Stimulated activated CD4-positive, alpha-beta T cell treated with anti-CD3 and anti-CD28 coated beads, Interleukin-1b, Interleukin-23, amount 100 ng/mL, for 4 hours (primary cell): ENCODE measurements at places on chromosomes 6 and 20.

GRCh38 chr6:142771162-142771561 is 173.8 kb downstream of the HIVEP2 start:
- no peak for DNase-seq

GRCh38 chr6:133855991-133856370 is 32.9 kb upstream of the TCF21 start:
- no peak for DNase-seq

GRCh38 chr6:70685494-70686180 is 18.0 kb downstream of the SMAP1 start:
- DNase-seq: no peak

GRCh38 chr6:150140236-150140969 is 2.4 kb upstream of the PPP1R14C start:
- no peak for DNase-seq

DNA sequence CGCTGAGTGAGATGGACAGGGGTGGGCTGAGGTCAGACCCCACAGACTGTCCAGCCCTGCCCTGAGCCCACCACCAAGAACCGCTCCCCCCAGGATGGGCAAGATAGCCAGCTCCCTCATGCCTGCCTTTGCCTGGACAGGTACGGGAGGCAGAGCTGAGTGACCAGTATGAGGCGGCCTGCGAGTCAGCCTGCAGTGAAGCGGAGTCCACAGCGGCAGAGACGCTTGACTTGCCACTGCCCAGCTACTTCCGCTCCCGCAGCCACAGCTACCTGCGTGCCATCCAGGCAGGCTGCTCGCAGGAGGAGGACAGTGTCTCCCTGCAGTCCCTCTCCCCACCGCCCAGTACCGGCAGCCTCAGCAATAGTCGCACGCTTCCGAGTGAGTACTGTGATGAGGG is 94.8 kb upstream of the MYL9 start:
- DNase-seq: no peak

DNA sequence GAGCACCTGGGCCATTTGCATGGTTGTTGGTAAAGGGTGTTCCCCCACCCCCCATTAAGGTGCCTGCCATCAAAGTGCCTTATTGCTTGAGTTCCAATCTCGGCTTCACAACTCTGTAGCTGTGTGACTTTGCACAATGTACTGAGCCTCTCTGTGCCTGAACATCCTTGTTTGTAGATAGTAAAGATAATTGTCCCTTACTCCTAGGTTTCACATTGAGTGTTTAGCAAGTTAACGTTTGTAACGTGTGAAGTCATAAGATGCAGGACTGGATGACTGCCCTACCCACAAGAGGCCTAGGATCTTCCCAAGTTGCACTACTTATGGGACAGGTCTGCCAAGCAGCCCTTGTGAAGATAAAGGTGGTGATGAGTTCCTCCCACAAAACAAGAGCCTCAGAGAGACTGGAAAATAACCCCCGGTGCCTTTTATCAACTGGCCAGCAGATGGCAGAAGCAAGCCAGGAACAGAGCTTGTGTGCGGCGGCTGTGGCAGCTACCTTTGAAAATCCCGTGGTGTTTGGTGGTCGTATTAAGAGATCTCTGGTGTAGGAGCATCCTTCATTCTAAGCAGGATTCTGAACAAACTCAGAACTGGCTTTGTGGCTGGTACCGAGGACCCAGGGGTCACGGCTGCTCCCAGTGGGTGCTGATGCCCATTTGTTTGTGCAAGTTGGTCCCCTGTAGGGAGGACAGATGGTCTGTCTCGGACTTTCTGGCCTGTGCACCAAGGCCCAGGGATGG is 99.1 kb downstream of the CDH26 start:
- peak; percentile 32 for DNase-seq

GRCh38 chr20:18624948-18625347 is 37.1 kb downstream of the DTD1 start:
- no peak for DNase-seq

DNA sequence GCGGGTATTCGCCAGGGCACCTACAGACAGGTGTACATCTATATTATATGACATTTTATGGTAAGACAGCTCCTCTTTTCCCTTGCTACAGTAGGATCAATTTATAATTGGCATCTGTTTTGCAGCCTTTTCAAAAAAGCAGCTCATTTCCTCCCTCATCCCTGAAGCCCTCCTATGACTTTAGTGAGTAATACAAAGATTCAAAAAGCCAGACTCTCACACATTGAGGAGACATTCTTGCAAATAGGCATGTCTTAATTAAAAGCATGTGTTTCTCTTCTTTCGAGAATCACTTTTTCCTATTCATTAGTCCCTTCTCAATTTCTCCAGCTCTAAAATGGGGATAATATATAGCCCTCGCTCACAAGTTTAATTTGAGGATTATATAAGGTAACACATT is 283.4 kb downstream of the TBC1D7 start:
- no peak for DNase-seq

GRCh38 chr6:69907981-69908498 is 41.7 kb downstream of the COL19A1 start:
- DNase-seq: no peak

DNA sequence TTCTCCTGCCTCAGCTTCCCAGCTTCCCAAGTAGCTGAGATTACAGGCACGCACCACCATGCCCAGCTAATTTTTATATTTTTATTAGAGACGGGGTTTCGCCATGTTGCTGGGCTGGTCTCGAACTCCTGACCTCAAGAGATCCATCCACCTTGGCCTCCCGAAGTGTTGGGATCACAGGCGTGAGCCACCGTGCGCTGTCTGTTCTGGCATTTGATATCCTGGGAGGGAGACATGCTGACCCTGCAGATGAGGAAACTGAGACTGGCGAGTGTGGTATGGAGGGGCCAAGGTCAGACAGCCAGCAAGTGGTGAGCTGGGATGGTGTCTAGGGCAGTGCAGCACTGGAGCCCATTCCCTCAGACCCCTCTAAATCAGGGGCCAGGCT is 44.6 kb downstream of the SRC start:
- no peak for DNase-seq

GRCh38 chr6:137089305-137089704 is 44.5 kb upstream of the IL20RA start:
- DNase-seq: no peak

DNA sequence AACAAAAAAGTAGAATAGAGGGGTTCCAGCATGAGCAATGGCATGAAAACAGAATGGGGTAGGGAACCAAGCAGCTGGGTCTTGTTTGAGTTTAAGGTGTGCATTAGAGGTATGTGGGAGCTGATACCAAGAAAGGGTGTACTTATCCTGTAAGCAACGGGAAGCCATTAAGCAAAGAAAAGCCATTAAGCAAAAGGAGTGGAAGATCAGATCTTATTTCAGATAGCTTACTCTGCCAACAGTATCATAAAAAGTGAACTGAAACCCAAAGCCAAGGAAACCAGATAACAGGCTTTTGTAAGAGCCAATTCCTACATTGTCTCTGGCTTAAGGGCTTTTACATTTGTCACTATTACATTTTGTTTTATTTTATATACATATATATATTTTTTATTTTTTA is 21.3 kb upstream of the BEND6 start:
- DNase-seq: no peak

GRCh38 chr6:64926051-64926450 is 781.0 kb downstream of the EYS start:
- no peak for DNase-seq

DNA sequence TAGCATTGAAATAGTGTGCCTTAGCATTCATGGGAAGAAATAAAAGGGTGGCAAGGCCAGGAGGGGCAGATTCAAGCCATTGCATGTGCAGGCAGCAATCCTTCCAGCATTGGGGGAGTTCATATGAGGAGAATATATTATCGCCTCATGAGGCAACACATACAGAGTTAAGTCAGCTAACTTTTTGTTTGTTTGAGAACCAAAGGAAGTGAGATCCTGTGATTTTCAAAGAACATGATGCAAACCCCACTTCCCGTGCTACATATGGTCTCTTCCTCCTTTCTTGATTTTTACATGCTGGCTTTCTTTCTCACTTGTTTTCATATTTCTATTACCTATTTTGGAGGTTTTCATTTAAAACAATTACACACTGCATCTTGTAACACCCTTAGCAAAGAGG is 579.7 kb upstream of the ARID1B start:
- DNase-seq: no peak

DNA sequence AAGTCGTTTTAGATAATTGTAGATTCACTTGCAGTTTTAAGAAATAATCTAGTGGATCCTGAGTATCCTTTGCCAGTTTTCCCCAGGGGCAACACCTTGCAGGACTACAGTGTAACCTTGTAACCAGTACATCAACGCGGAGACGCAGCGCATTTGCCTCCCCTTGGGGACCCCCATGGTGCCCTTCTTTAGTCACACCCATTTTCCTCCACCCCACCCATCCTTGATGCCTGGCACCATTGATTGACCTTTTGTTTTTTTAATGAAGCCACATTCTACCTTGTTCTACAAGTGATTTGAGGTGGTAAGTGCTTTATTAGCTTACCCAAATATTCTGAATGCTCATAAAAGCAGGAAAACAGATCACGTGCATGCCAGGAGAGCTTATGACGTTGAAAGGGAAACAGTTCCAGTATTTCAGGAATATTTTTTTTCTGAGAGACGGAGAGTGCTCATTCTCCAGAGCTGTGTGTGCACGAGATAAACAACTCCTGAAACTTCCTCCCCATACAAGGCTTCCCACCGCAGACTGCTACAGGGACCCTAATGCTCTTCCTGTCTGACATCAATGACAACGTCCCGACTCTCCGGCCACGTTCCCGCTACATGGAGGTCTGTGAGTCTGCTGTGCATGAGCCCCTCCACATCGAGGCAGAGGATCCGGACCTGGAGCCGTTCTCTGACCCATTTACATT is 35.7 kb downstream of the CDH26 start:
- no peak for DNase-seq

GRCh38 chr6:169845426-169846285 is 94.2 kb downstream of the ERMARD start:
- no peak for DNase-seq

DNA sequence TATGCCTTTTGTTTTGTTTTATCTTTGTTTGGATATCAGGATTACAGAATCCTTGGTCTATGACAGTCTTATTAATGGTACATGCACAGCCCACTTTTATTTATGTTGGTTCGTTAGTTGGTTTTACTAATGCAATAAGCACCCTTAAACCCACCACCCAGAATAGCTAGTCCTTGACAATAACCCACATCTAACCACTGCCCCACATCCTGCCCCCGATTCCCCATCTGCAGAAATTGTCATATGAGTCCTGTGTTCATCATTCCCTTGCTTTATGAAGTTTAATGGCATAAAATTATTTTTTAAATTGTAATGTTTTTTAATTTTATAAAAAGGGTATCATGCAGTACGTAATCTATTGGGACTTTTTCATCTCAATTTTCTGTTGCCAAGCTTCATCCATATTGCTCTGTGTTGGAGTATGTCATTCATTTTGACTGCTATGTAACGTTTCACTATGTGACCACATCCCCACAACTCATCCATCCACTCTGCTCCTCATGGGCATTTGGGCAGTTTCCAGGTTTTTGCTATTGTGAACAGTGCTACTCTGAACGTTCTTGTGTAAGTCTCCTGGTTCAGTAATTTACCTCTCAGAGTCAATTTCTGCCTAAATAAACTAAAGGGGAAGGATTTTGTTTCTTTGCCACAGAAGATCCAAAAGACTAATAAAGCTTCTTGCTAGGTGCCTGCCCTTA is 150.4 kb downstream of the MRPL14 start:
- no peak for DNase-seq

- no peak for DNase-seq
These were observed 70.2 kb downstream of the HFE start for GRCh38 chr6:26157251-26158075.

DNA sequence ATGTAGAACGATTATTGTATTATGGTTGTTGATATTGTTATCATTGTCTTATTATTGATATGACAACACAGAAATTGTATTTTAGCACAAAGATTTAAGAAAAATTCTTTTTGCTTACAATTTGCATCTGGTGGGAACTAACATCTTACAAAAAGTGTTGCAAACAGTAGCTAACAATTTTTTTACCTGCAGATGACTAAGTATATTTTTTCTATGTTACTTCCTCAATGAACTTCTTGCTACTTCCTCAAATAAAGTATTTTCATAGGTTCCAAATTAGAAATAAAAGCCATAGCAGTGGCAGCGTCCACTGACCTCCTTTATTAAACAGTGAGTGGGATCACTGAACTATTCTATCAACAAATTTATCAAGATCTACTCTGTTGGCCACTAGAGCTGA is 847.0 kb downstream of the PHF3 start:
- no peak for DNase-seq

- DNase-seq: no peak
These were observed at the start of gene CCN6 for GRCh38 chr6:112054001-112054400. Gene CCN6, plus strand, starts transcription at chr6:112054104. Its CDS starts 254 bp downstream, at chr6:112054358.

DNA sequence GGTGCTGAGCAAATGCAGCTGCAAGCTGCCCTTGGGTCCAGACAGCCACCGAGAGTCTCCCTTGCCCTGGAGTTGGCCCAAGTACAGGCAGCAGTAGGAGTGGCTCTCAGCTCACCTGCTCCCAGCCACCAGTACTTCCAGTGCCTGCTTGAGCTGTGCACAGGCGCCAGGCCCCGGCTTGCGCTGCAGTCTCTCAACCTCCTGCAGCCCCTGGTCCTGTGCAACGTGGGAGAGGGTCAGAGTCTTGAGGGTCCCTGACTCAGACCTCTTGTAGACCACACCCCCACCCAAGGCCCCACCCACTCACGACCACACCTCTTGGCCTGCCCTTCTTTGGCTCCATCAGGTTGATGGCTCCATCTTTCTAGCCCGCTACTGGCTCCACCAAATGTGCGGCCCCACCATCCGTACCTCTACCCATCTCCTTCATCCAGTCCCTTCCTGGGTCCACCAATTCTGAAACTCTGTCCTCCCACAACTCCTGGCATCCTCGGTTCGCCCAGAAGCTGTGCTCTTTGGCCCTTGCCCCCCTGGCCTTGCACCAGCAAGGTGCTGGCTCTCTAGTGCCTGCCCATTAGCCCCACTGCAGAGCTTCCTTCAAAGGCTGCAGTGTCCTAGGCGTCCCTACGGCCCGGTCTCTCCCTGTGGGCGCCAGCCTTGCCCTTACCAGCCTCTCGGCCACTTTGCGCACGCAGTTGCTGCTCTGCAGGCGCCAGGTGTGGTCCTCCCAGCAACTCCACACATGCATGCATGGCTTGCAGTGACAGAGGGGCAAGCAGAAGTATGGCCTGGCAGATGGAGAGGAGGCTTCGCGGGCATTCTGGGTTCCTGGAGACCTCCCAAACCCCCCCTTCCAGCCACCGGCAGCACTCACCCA is 16.5 kb upstream of the SPAG4 start:
- no peak for DNase-seq

- no peak for DNase-seq
These were observed 57.6 kb downstream of the PSMG4 start for GRCh38 chr6:3316331-3316730.

GRCh38 chr6:53579338-53579737 is 34.4 kb upstream of the GCLC start:
- DNase-seq: no peak

DNA sequence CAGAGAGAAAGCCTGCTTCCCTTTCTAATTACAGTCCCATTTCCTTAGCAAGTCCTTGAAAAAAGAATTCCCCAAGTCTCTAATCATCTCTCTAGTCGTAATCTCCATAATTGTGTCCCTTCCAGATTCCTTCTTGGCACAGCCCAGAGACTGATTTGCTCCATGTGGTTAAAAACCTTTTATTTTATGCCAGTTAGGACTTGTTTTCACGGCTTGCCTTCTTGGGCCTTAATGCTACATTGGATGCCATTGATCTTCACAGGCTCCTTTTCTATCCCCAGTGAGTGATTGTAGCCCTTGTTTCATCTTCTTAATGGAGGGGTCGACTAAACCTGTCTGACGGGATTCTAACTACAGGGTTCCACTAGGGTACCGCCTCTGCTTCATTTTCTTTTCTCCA is 650.6 kb upstream of the ARID1B start:
- no peak for DNase-seq
